ENCODE measurements at places on chromosomes 3 and 15.
A peak's percentile ranks its signal among the peaks of the same experiment; 100 is the strongest.

GRCh38 chr3:168288511-168289401, 193.0 kb upstream of the GOLIM4 start:
- no peak for DNase-seq

GRCh38 chr3:69739204-69740102, at the start of gene MITF:
Gene MITF (plus strand): TSS chr3:69739464. CDS start chr3:69739598, 134 bp downstream.
- DNase-seq, result no peak

GRCh38 chr3:43966530-43966929, 275.2 kb upstream of the TOPAZ1 start:
- DNase-seq, result no peak

DNA sequence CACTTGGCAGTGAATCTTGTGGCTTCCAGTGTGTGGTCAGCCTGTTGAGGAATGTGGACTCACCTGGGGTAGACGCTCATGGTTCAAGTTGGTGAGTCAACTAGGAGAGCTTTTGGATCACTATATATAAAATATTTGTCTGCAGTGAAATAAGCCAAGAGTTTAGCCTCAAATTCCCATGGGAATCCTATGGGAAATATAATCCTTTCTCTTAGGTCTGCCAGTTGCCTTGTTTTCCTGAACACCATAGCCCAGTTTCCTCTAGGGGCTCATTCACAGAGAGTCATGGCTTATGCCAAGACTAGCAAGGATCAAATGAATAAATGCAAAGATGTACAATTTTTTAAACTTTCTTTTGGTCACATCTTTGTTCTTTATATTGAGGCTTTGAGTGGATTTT, 100.1 kb upstream of the NPHP3 start:
- DNase-seq, result no peak

DNA sequence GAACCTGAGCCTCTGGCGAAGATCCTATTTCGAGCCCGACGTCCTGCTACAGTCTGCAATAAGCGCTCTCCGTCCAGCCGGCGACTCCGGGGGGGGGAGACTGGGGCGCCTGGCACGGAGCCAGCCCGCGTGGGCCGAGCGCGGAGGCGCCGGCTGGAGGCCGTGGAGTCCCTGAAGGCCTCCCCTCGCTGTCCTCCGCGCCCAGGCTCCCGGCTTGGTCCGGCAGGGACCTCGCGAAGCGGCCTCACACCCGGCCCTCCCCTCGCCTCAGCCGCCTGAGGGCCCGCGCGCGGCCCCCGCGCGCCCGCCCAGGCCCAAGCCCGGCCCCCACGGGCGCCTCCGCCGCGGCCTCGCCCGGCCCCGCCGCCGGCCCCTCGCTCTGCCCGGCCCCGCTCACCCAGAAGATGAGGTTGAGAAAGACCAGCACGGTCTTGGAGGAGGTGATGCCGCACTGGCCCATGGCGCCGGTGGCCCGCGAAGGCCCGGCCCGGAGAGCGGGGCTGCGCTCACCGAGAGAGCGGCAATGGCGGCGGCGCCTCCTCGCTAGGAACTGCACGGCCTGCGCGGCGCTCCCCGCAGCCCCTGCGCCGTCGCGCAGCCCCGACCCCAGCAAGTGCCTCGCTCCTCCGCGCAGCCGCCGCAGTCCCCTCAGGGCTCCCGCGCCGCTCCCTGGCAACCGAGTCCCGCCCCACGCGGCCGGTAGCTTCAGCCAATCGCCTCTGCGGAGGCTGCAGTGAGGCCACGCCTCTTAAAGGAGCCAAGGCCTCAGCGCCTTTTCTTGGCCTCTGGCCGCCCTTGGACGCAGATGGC, at the start of gene TSPAN3:
Gene TSPAN3 (minus strand): TSS at position 615 of the 810 bp plus-strand sequence. CDS start 155 bp downstream, at position 460.
- peak; percentile 89 for DNase-seq

- no peak for DNase-seq
Observed at GRCh38 chr3:185847506-185847905, 22.7 kb upstream of the IGF2BP2 start.

DNA sequence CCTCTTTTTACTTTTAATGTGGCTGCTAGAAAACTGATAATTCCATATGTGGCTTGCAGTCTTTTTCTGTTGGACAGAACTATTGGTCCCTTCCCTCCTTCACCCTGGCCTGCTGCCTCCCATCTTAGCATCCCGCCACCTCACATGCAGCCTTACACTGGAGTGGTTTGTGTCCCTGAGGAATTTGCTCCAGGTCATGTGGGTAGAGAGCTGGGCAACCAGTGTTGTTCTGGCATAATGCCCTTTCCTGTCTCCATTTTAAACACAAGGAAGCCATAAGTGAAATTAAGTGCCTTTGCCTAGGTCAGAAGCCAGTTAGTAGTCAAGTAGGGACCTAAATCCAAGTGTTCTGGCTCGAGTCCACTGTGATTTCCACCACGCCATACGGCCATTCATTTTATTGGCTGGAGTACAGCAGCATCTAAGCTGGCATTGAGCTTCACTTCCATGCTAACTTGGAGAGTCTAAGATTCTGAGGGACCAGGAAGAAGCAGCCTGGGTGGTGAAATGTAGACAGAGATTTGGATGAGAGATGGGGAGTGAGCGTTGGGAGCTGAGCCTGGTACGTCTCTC, 46.0 kb upstream of the PLXNA1 start:
- no peak for DNase-seq

- peak; percentile 26 for DNase-seq
Observed at GRCh38 chr3:27659279-27660021, 62.7 kb downstream of the EOMES start.

- DNase-seq, result no peak
Observed at GRCh38 chr15:40766194-40766815, 2.4 kb downstream of the GCHFR start.

DNA sequence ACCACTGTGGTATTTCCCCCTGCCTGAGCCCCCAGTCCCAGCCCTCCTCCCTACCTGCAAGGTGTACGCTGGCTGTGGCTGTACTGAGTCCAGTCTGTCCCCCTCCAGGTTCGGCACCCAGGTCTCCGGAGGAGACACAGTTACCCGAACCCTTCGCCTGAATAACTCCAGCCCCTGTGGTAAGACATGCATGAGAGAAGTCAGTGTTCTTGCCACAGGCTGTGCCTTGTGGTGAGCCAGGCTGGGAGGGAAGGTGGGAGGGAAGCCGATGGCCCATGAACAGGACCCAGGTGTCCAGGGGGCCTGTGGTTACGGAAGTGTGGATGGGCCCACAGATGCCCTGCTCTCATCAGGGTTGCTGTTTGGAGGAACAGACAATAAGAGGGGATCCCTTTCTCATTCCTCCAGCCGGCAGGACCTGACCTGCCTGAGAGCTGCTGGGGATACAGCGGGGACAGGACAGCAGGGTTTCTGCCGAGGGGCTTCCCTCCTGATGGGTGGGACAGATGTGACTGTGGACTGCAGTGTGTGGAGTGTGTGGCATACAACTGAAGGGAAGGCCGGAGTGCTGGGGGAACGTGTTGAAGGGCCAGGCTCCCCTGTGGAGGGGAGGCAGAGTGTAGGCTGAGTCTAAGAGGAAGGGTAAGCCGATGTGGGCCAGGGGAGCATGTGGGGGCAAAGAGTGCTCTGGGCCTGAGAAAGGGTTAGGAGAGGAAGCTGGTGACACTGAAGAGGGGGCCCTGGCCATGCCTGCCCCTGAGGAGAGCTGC, 21.9 kb downstream of the ACAA1 start:
- no peak for DNase-seq

Measured in effector CD4-positive, alpha-beta T cell (primary cell).